ENCODE measurements at places on chromosomes 4 and X. TPM values are rescaled to one million over a fixed set of nuclear protein-coding genes. Genes with fewer than 3 reads are reported as not detected.

DNA sequence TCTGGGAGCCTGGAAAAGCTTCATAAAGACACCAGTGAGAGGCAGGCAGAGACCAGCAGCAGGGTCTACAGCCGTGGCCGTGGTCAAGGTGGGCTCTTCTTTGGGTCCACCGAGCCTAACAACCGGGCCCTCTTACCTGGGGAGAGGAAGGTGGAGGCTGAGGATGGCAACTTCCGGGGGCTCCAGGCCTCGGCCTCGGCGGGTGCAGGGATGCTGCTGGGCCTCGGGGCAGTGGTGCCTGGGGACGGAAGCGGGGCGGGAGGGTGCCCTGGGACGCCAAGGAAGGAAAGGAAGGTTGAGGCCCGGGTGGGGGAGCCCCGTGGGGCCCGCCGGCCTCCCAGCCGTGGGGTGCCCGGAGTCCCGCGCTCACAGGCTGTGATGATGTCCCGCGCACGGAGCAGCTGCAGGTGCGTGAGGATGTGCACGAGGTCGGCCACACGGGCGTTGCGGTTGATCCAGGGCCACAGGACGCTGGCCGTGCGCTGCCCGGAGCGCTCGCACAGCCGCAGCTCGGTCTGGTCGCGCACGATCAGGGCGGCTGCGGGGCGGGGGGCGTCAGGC lies 561 bp downstream of the IRAK1 start:
- no peak for DNase-seq
- peak overlapping the region; percentile 84 for H3K27ac ChIP-seq
- peak overlapping the region; percentile 57 for H3K4me3 ChIP-seq
- no peaks in the 10 kb centered on the region for H3K27me3 ChIP-seq
- peaks cover 15% of the 10 kb centered on the region for H3K36me3 ChIP-seq
- peaks cover 27% of the 10 kb centered on the region for H3K4me1 ChIP-seq

DNA sequence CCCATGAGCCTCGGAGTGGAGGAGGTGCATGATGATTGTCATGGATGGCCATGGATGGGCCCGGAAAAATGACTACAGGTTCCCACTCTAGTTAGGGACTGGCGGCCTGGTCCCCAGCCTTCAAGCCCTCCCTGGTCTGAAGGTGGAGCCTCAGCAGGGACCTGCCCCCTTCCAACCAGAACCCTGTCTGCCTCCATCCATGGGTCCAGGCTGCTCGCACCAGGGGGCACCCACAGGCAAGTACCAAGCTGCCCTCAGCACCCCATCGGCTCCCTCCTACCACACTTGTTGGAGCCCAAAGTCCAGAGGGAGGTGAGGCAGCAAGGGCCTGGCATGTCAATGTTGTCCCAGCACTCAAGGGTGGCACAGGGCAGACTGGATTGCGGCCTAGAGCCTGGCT lies 2468.6 kb downstream of the PCDH7 start:
- no peak overlapping the region for H3K4me3 ChIP-seq
- H3K27ac ChIP-seq: no peak overlapping the region
- no peak for DNase-seq
- H3K36me3 ChIP-seq: no peaks in the 10 kb centered on the region

Gene TASL
- total RNA-seq: 0.49 TPM

GRCh38 chrX:20129547-20129946 lies 12.1 kb downstream of the EIF1AX start:
- H3K4me3 ChIP-seq: no peak overlapping the region
- peaks cover 57% of the 10 kb centered on the region for H3K36me3 ChIP-seq
- H3K27me3 ChIP-seq: no peaks in the 10 kb centered on the region
- no peak overlapping the region for H3K27ac ChIP-seq
- peaks cover 11% of the 10 kb centered on the region for H3K4me1 ChIP-seq
- no peak for DNase-seq

GRCh38 chrX:1075741-1076140 lies 136.7 kb downstream of the CRLF2 start:
- no peaks in the 10 kb centered on the region for H3K36me3 ChIP-seq
- H3K4me1 ChIP-seq: no peaks in the 10 kb centered on the region
- H3K27ac ChIP-seq: no peak overlapping the region
- H3K27me3 ChIP-seq: no peaks in the 10 kb centered on the region
- no peak for DNase-seq

DNA sequence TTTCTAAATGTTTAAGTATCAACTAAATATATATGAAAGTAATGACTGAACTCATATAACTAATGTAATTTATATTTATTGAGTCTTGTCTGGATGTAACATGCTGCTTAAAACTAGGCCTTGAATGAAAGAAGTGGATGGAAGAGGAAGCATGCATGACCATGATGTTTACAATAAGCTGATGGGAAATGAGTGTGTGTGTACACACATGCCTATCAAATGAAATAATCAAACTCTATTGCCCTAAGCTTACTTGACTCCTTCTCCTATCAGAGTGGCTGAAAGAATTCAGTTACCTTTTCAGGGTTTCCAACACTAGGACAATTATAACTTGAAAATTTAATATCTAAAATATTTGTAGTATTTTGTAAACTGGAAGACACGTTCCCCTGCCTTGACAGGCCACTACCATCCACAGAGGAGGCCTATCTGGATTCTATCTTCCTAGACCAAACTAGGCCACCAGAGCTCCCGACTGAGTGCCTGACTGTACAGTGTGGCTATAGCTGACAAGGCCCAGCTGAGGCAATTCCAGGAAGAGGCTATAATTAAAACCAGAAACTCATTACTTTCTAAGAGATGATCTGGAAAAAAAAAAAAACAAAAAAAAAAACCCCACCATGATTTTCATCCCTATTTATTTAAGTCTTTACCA lies 7.6 kb downstream of the ARSJ start:
- H3K27ac ChIP-seq: no peak overlapping the region
- no peak for DNase-seq
- H3K4me1 ChIP-seq: peaks cover 12% of the 10 kb centered on the region
- no peaks in the 10 kb centered on the region for H3K36me3 ChIP-seq
- no peaks in the 10 kb centered on the region for H3K27me3 ChIP-seq
- H3K4me3 ChIP-seq: no peak overlapping the region

Gene PAK3
- total RNA-seq: 2.9 TPM

GRCh38 chrX:137654481-137654880 lies 88.6 kb downstream of the ZIC3 start:
- no peak overlapping the region for H3K27ac ChIP-seq

Gene XAGE2
- total RNA-seq: not detected

DNA sequence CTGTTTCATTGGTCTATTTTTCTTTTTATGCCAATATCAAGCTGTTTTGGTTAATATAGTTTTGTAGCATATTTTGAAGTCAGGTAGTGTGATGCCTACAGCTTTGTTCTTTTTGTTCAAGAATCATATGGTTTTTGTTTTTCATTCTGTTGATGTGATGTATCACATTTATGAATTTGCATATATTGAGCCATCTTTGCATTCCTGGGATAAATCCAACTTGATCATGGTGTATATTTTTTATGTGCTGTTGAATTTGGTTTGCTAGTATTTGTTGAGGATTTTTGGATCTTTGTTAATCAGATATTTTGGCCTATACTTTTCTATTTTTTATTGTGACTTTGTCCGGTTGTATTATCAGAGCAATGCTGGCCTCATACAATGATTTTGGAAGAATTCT lies 74.8 kb downstream of the GPAT3 start:
- H3K36me3 ChIP-seq: no peaks in the 10 kb centered on the region
- no peak overlapping the region for H3K27ac ChIP-seq
- no peak overlapping the region for H3K4me3 ChIP-seq
- no peaks in the 10 kb centered on the region for H3K27me3 ChIP-seq
- no peaks in the 10 kb centered on the region for H3K4me1 ChIP-seq

GRCh38 chr4:100466501-100466900 lies 51.3 kb downstream of the EMCN start:
- no peaks in the 10 kb centered on the region for H3K4me1 ChIP-seq
- H3K27me3 ChIP-seq: no peaks in the 10 kb centered on the region
- no peaks in the 10 kb centered on the region for H3K36me3 ChIP-seq
- H3K27ac ChIP-seq: no peak overlapping the region

Gene HOPX
- total RNA-seq: 112 TPM

Gene GAGE13
- not detected for total RNA-seq

Gene DDX53
- total RNA-seq: not detected

DNA sequence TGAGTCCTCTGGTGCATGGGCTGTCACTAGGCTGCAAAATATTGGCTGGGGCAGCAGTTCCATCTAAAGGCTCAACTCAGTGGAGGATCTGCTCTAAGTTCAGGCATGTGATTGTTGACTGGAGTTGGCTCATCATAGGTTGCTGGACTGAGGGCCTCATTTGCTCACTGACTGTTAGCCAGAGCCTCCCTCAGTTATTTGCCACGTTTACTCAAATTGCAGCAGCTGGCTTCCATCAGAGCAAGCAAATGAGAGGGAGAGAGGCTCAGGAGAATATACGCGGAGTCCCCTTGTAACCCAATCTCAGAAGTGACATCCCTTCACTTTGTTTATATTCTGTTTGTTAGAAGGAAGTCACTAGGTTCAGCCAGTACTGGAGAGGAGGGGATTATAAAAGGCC lies 54.1 kb downstream of the BMP3 start:
- no peak overlapping the region for H3K27ac ChIP-seq
- no peak for DNase-seq
- H3K27me3 ChIP-seq: no peaks in the 10 kb centered on the region
- H3K36me3 ChIP-seq: no peaks in the 10 kb centered on the region
- H3K4me3 ChIP-seq: no peak overlapping the region

DNA sequence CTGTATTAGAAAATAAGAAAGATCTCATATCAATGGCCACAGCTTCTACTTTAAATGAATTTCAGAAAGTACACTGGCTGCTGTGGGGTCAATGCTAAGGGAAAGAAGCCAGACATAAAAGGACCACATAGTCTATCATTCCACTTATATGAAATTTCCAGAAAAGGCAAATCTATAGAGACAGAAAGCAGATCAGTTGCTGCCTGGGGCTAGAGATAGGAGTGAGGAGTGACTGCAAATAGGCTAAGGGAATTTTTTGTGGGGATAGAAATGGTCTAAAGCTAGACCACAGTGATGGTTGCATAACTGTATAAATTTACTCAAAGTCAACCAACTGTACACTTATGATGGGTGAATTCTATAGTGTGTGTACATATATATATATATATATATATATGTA lies 8.3 kb downstream of the GAB3 start:
- no peaks in the 10 kb centered on the region for H3K36me3 ChIP-seq
- H3K4me1 ChIP-seq: no peaks in the 10 kb centered on the region
- no peak overlapping the region for H3K4me3 ChIP-seq
- H3K27me3 ChIP-seq: no peaks in the 10 kb centered on the region
- no peak overlapping the region for H3K27ac ChIP-seq
- DNase-seq: no peak

- no peaks in the 10 kb centered on the region for H3K4me1 ChIP-seq
- H3K27me3 ChIP-seq: no peaks in the 10 kb centered on the region
- no peak for DNase-seq
Measured at GRCh38 chr4:125042041-125042440, 272.7 kb upstream of the FAT4 start.

Gene ETDA
- not detected for total RNA-seq
